Hematopoietic multipotent progenitor cell (in vitro differentiated cells): ENCODE measurements at places on chromosomes 7 and 10. TPM values are rescaled to one million over a fixed set of nuclear protein-coding genes. Genes with fewer than 3 reads are reported as not detected.

The FRAT1 gene
- 11.0 TPM for total RNA-seq

The EBLN1 gene
- not detected for total RNA-seq

DNA sequence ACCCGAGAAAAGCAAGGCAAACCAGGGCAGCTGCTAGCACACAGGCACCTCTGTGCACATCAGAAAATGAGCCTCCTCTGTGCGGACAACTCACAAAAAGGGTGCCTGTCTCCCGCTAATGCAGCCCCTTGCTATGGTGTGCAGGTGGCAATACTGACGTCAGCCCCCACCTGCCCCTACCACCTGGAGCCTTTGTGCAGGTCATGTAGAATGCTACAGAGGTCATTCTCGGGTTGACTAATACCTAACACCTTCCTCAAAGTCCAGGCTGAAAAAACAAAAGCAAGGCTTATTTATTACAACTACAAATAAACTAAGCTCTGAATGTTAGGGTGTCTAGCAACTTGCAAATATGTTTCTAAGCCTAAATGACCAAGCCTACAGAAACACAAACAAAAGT is 13.9 kb downstream of the PIP4K2A start:
- DNase-seq = no peak

- peak; percentile 1 for DNase-seq
Observed at GRCh38 chr7:20064974-20065862, 152.0 kb downstream of the MACC1 start.

GRCh38 chr10:1465418-1465911 is 271.9 kb downstream of the ADARB2 start:
- no peak for DNase-seq

The AKR1C3 gene
- total RNA-seq = 121 TPM

The ZPBP gene
- 0.81 TPM for total RNA-seq

The TWIST1 gene
- total RNA-seq = 0.27 TPM

DNA sequence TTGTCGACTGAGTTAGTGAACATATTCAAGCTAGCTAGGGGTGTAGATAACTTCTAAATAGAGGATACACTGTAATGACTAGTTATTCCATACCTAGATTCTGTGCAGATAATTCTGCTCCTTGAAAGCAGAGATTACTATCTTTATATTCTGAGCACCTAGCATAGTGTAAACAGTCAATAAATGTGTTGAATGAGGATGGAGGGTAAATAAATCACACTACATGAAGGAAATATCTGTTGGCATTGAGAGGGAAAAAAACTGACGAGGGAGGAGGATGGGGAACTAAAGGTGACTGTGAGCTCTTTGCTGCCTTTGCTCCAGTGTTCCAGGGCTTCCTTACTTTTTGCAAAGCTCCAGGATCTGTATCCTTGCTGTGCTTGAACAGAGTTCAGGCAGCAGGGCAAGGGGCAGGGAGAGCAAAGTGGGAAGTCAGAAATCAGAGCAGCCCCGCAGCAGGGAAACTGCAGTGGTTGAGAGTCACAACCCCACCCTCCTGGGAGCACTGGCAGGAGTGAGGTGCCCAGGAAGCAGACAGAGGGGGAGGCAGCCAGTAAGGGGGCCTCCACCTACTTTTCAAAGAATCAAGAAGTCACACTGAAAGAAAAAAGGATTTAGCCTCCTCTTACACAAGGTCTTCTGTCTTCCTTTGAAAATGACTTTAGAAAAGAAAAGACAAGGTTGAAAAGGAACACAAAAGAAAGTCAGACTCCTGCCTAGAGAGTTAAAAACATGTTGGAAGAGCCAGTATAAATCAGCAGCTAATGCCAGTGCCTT is 71.8 kb upstream of the LRRN3 start:
- no peak for DNase-seq

DNA sequence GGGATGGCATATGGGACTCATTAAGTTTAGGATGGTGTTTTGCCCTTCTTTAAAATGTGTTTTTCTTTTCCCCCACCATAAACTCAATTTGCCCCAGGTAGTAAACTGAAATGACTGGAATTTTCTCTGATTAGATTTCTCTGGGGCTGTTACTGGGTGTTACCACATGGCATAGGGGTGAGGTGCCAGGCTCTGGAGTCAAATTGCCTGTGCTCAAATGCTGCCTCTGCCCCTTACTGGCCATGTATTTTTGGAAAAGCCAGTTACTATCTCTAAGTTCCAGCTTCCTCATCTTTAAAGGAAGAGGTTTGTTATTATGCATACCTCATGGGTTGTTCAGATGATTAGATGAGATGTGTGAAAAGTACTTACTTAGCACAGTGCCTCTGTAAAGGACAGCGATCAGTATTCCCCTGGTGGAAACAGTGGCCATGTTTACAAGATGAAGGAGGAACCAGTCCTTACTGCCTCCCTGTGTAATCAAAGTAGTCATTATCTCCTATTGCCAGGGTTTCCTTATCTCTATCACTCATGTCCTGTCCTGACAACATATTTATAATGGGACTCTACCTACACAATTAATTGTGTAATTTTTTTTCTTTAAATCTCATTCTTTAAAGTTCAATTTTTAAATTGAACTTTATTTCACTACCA is 352.0 kb downstream of the KCNMA1 start:
- DNase-seq = no peak

- no peak for DNase-seq
Observed at GRCh38 chr7:116984511-116984910, 31.2 kb downstream of the ST7 start.

DNA sequence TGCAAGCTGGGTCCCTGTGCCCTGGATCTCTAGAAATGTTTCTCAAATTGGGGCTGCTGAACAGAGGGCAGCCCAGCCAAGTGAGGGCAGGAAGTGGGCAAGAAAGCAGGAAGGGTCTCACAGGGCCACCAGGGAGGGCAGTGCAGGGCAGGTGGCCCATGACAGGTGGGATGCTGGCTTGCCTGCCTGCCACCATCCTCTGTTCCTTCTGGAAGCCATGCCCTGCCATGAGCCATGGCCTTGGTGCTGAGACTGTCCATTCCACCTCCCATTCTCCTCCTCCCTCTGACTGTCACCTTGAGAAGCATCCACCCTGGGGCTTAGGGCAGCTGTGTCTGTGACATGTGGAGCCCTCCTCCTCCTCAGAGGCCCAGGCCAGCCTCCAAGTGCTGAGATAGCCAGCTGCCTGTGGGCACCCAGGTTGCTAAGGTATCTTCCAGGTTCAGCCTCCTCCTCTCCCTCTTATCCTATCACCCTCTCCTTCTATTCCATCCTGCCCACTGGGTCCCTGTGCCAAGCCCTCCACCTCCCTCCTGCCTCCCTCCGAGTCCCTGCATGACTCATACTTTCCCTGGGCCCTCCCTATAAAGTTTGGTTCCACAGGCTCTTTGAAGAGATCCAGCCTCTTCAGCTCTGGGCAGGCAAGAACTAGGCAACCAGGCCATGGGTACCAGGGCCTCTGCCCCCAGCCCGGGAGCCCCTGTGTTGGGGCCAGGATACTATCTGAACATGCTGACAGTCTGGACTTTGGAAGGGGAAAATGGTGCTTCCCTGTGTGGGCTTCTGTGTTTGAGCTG is 1.3 kb downstream of the VSIR start:
- no peak for DNase-seq

DNA sequence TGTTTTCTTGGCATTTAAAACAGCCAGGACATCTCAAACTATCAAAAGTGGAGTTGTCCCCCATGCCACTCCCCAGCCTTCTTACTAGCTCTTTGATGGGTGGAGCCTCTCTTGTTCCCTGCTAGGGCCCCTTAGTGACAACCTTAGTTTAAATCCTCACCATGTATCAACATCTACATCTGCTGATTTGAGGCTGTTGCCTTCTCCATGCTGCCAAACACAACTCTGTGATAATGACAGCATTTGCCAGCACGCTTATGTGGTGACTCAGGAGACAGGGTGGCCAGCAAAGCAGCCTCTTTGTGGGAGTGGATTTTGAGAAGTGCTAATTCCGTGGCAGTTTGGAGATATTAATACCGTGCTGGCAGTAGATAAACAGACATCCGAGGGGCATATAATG is 145.4 kb downstream of the LRRC4 start:
- DNase-seq = peak; percentile 60

- no peak for DNase-seq
Observed at GRCh38 chr10:71177651-71178199, 34.6 kb upstream of the UNC5B start.

- no peak for DNase-seq
Observed at GRCh38 chr7:43141091-43141490, 28.6 kb downstream of the HECW1 start.

The NACAD gene
- total RNA-seq = 0.27 TPM

GRCh38 chr7:29563590-29564495 is at the start of gene PRR15:
PRR15 (plus strand) TSS chr7:29563835; CDS start chr7:29566330, 2,495 bp downstream.
- DNase-seq = no peak

The SLC18A2 gene
- 13.2 TPM for total RNA-seq

The SMKR1 gene
- total RNA-seq = 1.3 TPM

DNA sequence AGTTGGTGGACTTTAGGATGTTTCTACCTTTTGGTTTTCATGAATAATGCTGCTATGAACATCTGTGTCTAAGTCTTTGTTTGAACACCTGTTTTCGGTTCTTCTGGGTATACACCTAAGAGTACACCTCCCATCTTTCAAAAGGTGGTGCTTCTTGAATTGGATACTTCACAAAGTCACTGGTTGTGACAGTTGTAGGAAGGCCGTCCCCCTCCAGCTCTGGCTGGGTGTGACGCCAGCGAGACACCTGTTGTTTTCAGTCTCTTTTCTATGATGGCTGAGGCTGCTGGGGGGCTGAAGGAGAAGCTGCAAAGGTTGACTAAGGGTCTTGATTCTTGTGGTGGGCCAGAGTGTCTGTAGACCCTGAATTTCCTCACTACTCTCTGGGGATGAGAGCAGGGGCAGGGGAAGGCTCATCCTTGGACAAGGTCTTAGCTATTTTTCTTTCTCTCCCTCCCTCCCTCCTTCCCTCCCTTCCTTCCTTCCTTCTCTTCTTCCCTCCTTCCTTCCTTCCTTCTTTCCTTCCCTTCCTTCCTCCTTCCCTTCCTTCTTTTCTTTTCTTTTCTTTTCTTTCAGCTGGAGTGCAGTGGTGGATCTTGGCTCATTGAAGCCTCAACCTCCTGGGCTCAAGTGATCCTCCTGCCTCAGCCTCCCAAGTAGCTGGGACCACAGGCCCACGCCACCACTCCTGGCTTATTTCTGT is 5.6 kb downstream of the NEURL1 start:
- no peak for DNase-seq

GRCh38 chr10:75096749-75097148 is 14.7 kb upstream of the SAMD8 start:
- DNase-seq = no peak

The C10orf143 gene
- total RNA-seq = 1.3 TPM

DNA sequence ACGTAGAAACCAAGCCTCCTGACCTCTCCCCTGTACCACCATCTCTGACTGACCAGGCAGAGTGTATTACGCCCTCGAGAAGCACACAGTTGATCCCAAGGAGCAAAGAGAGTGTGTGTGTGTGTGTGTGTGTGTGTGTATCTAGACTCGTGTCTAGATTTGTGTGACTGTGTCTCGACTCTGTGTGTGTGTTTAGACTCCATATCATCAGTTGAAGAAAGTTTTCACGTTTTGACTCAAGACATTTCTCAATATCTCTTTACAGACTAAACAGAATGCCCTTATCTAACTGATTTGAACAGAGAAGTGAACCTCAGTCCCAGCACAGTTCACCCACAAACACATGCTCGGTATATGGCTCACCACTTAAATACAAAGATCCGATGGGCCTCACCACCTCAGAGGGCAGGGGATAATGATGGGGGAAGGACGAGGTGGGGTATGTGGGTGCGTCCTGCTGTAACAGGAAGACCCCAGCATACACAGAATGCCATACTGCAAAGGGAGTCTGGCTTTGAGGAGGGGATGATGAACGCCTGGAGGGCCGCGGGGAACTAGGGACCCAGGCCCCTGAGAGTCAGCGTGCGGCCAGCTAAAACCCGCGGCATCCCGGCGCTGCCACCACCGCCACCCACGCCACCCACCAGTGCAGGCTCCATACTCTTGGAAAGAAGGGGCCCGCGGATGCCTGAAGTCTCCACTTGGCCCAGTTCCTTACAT is 780 bp downstream of the ALDH18A1 start:
- DNase-seq = peak; percentile 10

DNA sequence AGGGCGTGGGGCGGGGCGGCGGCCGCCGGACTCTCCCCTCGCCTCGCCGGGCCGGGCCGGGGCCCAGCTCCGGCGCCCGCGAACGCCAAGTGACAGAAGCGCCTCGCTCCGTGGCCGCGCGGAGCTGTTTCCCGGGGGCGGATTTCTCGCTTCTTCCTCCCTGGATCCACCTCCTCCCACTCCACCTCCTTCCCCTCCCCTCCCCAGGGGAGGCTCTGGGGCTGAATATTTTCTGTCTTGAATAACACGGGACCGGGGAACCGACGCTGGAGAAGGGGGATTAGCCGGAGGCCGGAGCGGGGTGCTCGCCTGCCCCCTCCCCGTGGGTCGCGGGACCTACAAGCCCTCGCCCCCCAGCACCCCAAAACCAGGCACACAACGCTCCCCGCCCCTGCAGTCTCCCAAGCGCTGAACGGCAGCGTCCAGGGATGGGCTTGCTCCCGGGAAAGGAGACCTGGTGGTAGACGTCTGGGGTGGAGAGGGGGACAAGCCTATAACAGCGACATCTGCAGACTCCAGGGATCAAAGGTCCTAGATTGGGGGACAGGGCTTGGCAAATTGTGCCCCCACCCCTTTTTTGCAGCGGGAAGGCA is at the start of gene ARHGAP21:
Gene ARHGAP21 (minus strand): TSS at position 100 of the 593 bp plus-strand sequence. CDS start 1,988 bp downstream, outside the sequence.
- DNase-seq = peak; percentile 42

The TAS2R4 gene
- 0.81 TPM for total RNA-seq

GRCh38 chr10:50653142-50653541 is 29.4 kb upstream of the SGMS1 start:
- no peak for DNase-seq

DNA sequence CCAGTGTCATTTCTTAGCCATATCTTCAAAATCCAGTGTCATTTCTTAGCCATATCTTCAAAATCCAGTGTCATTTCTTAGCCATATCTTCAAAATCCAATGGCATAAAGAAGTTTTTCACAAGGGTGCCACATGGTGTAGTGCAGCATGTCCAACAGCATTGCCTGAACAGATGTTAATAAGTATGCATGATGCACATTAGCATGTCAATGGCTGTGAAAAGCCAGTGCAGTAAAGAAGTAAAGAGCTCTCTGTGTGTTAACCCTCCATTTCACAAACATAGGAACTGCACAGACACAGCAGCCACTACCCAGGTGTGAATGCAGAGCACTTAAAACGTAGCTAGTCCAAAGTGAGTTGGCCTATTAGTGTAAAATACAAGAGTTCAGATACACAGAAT is 89.8 kb downstream of the GNAI1 start:
- no peak for DNase-seq

DNA sequence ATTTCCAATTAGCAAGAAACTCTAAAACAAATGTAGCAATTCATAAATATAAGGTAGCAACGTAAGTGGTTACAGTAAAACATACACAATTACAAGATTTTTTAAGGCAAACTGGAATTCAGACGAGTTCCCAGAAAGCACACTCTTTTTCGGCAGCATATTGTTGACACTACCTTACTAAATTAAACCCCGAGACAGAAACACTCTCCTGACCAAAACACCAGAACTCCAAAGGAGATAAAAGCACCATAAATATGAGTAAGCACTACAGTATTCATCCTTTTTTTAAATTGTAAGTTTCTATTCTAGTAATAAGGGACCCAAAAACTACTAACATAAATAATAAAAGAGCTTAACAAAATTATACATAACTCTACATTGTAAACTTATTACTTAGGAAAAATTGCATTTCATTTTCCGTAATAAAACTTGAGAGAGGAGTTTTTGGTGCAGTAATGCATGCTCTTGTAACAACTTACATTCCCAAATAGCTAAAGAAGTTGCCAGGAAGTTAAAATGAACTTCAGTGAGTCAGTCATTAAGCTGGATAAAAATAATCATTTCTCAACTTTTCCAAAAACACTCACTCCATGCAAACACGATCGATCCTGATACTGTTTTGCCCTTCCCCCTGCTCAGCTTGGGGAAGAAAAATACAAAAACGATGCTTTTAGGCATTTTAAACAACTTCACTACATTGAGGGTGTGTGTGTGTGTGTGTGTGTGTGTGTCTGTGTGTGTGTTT is 2.0 kb downstream of the PIP4K2A start:
- no peak for DNase-seq

The PTTG1IP2 gene
- total RNA-seq = not detected
